ENCODE measurements at places on chromosomes 3 and 15.

- DNase-seq = no peak
Observed at GRCh38 chr3:134959516-134959915, 164.5 kb downstream of the EPHB1 start.

- no peak for DNase-seq
Observed at GRCh38 chr3:29212789-29213433, 68.0 kb upstream of the RBMS3 start.

DNA sequence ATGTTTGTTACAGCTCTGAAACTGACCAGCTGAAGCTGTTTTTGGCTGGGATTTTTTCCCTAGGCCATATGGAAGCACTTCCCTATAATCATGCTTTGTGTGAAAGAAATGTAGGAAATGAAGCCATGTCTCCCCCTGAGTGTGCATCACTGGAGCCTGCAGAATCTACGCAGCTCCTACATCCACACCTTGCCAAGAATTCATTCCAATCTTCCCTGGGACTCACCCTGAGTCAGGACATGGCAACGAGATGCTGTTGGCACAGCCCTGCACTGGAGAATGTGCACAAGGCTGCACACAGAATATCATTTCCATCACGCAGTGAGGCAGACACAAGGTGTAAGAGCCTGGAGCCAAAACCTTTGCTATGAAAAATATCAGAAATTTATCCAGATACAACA is 189.5 kb downstream of the ADAMTSL3 start:
- no peak for DNase-seq

DNA sequence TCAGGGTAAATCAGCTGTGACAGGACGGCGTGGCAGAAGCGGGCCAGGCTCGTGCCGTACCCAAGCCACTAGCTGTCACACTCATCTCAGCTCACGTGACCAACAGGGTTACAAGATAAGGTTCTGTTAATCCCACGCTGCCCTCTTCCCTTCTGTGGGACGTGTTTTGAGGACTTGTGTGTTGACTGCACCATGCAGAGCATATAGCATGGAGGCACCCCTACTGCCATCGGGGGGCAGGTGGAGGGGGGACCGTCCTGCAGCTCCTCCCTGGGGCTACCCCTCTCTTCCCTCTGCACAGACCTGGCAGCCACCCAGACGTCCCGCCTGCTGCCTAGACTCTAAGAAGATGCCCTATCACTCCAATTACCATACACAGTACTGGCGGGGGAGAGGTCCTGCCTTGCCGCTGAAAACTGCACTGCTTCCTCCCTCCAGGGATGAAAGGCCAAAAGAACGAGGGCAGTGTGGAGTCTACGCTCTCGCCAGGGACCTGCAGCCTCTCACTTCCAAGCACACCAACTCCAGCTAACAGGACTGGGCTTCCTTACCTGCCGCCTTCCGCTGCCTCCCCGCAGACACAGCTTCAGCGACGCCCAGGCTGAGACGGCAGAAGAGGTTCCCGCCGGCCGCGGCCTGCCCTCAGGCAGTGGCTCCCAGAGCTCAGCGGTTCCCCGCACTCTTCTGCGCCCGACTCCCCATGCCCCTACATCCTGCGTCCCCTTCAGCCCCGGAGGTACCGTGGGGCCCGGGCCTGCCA is at the start of gene TNK2:
Gene TNK2, minus strand, starts transcription at position 618 of the 760 bp plus-strand sequence. CDS start 19,963 bp downstream, outside the sequence.
- peak; percentile 70 for DNase-seq

DNA sequence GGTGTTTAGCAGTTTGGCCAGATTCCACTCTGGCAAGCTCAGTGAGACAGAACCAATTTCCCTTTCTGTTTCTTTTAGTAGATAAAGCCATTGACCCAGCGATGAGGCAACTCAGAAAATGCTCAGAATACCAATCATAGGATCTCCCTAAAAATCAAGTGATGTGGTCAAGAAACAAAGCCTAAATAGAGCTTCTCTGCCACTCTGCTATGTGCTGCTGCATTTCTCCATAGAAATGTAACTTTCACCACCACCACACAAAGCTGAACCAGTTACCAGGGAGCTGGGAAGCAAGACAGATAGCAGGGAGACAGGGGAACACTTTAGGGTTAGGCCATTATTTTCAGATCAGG is 109.8 kb downstream of the RPL22L1 start:
- no peak for DNase-seq

DNA sequence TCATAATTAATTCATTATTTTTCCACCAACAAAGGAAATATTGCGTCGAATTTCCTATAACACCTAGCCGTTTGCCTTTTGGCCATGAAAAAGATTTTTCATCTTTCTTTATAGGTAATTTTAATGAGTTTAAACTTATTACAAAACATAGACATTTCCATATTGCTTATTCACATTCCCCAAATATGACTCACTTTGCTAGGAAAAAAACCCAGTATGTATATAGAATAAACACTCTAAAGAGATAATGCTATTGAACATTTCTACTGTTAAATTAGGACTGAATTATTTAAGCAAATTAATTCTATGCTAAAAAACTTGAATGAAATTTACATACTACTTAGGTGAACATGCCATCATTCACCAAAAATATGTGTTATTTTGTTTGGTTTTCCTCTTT is 16.2 kb downstream of the ZPLD1 start:
- no peak for DNase-seq

DNA sequence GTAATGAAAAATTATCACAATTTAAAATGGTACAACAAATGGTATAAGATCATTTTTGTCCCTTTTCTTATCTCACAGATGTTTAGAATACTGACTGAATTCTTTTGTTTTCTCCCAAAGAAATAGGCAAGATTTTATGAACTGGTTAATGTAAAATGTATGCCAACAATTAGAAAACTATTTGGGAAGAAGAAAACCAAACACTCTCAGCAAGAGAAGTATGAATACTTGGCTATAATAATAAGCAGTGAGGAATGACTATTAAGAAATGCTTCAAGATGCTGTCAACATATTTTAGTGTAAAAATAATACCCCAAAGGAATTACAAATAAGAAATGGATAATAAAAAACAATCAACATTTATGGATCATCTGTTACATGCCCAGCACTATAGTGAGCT is 18.5 kb downstream of the SHQ1 start:
- DNase-seq = no peak

DNA sequence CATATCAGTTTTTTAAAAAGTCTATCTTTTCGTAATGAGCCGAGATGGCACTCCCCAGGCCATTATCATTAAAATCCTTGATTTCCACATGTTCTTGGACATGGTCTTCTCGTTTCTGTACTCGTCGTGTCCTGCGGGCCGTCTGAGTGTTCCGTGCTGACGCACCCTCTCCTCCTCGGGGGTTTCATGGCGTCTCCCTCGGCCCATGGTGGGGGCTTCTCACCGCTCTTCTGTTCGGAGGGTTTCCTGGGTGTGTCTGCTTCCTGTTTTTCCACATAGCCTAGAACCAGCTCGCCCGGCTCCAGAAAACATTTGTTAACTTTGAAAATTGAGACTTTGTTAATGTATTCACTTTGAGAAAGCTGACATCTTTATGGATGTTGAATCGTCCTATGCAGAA is 92.7 kb downstream of the VGLL4 start:
- DNase-seq = no peak

DNA sequence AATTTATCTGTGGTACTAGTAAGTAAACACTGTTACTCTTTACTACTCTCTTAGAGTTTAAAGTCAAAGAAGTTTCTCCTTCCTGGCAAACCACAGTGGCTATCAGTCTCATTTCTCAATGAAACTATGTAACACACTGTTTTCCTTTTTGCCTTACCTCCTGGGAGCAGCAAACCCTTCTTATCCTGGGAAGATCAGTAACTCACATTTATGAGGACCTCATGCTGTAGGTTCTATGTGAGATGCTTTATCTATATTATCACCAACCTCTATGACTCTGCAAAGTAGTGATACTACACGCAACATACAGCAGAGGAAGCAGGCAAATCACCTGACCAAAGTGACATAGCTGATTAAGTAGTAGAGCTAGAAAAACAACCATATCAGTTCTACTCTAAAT is 35.3 kb downstream of the PBRM1 start:
- no peak for DNase-seq

DNA sequence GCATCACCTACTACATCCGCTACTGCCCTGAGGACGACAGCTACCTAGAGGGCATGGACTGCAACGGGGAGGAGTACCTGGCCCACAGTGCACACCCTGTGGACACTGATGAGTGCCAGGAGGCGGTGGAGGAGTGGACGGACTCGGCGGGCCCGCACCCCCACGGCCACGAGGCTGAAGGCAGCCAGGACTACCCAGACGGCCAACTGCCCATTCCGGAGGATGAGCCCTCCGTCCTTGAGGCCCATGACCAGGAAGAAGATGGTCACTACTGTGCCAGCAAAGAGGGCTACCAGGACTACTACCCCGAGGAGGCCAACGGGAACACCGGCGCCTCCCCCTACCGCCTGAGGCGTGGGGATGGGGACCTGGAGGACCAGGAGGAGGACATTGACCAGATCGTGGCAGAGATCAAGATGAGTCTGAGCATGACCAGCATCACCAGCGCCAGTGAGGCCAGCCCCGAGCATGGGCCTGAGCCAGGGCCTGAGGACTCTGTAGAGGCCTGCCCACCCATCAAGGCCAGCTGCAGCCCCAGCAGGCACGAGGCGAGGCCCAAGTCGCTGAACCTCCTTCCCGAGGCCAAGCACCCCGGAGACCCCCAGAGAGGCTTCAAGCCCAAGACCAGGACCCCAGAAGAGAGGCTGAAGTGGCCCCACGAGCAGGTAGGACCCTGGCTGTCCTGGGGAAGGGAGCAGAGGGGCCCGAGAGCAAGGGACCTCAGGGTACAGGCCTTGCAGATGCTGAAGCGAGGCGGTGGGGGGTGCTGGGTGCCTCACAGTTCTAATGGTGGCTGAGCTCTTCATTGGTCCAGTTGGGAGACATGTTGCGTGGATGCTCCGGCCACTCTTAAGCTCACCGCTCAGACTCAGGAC is 168.6 kb downstream of the APBA2 start:
- DNase-seq = no peak

GRCh38 chr3:71652781-71653413 is 69.4 kb upstream of the FOXP1 start:
- DNase-seq = peak; percentile 82

DNA sequence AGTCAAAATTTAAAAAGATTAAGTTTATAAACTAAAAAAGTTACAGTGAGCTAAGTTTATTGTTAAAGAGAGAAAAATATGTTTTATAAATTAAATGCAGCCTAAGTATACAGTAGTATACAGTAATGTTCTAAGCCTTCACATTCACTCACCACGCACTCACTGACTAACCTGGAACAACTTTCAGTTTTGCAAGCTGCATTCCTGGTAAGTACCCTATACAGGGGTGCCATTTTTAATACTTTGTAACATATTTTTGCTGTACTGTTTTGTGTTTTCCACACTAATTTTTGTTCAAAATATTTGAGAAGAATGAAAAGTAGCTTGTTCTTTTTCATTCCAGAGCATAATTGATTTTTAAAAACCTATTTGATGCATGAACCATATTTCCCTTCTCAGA is 524.9 kb downstream of the RBMS3 start:
- no peak for DNase-seq

GRCh38 chr3:123571264-123571972 is 13.4 kb downstream of the HACD2 start:
- peak; percentile 77 for DNase-seq

DNA sequence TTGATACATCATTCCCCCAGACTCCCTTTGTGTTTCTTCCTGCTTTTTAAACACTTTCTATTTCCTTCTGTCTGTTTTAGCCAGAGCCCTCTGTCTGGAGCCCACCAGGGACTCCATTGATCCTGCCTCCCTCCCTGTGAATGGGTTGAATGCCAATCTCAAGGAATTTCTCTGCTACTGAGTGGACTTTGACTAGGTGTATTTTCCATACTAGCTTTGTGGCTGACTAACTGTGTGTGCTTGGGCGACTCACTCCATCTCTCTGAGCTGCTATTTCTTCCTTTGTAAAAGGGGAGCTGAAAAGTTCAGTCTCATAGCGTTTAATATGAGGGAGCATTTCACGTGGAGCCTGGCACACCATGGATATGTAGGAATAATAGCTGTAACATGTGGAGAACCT is 98.8 kb downstream of the EEFSEC start:
- no peak for DNase-seq

- no peak for DNase-seq
Observed at GRCh38 chr15:101560722-101561583, 71.4 kb upstream of the PCSK6 start.

GRCh38 chr3:119340014-119340413 is 45.8 kb downstream of the ARHGAP31 start:
- DNase-seq = no peak

- DNase-seq = no peak
Observed at GRCh38 chr3:13484851-13485590, 4.9 kb downstream of the HDAC11 start.

GRCh38 chr3:164222197-164222596 is 856.1 kb downstream of the SI start:
- DNase-seq = no peak

- peak; percentile 53 for DNase-seq
Observed at GRCh38 chr3:186151077-186151971, 42.4 kb upstream of the ETV5 start.

- no peak for DNase-seq
Observed at GRCh38 chr15:63694184-63694583, 97.0 kb downstream of the FBXL22 start.

- peak; percentile 54 for DNase-seq
Observed at GRCh38 chr15:52154896-52155865, 36.0 kb downstream of the GNB5 start.

DNA sequence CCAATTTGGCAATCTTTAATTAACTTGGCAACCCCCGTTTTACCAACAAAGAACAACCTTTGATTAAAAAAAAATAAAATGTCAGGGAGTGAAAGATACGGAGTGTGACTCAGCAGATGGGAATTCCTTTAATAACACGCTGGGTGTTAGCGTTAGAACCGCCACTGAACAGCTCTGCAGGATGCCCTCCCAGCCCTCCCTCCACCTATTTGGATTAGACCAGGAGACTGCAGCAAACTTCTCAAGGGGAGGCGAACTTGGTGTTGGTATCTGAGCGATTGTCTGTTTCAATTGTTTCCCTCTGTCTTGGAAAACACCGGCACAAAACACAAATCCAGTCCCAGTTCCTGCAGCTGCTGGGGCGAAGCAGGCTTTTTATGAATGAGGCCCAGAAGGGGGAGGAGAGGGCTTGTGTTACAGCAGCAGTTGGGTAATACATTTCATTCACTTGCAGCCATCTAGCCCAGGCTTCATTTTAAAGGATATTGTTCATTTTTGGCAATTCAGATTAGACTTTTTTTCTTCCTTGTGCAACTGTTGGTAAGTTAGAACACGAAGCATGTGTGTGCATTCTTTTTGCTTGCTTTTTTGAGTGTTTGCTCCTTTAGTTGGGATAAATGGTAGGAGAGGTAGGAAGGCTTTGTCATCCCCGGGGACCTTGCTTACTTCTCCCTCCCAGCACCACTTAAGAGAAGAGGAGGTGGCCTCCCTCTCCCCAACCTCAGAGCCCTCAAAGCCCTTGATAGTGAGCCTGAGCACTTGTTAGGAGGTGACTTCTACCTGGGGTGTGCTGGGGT is 152.3 kb downstream of the IGF1R start:
- peak; percentile 60 for DNase-seq

DNA sequence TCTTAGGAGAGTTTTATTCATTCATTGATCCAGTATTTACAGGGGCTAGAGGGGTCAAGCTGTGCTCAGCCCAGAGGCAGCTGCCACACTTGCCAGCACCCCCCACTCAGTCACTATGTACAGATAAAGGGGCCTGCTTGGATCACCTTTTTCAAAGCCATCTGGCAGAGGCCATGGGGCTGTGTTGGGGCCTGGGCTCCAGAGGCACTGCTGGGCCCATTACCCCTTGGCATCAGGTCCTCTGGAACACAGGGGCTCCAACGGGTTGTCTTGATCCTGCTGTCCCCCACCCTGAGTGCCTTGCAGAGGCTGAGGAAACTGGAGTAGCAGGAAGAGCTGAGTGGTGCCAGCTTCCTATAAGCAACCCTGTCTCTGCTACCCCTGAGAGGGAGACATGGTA is 43.9 kb downstream of the SEMA3G start:
- DNase-seq = no peak
